Panc1 (cell line): ENCODE measurements at places on chromosomes 12 and 14.

GRCh38 chr14:34568803-34569202, 29.3 kb upstream of the EAPP start:
- no peak for DNase-seq

DNA sequence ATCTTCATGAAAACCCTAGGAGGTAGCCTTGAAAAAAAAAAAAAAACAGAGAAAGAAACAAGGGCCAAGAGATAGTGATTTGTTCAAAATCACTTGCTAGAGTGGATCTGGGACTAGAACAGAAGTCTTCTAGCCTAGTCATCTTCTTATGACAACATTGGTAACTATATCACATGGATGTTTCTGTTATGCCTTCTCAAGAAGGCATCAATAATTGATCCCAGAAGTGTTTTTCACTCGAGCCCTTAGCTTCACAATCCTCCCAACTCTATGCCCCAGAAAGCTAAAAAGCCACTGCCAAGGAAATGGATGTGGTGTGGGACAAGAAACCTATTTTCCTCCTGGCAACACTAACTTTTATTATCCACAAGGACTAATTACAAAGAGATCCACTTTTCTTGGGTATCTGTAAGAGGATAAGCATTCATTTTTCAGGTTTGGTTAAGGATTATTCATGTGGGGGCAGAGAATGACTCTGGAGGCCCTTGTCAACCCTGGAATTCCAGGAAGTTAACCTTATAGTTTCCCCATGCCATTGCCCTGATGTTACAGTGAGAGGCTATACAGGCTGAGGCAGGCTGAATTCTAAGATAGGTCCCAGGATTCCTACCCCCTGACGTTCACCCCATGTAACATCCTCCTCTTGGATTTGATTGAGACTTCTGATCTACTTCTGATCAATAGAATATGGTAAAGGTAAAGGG, 67.7 kb upstream of the CPM start:
- no peak for DNase-seq

GRCh38 chr12:98419081-98419794, 96.2 kb upstream of the TMPO start:
- DNase-seq = no peak

- DNase-seq = no peak
These were observed 28.3 kb upstream of the DIO2 start for GRCh38 chr14:80239631-80240030.

DNA sequence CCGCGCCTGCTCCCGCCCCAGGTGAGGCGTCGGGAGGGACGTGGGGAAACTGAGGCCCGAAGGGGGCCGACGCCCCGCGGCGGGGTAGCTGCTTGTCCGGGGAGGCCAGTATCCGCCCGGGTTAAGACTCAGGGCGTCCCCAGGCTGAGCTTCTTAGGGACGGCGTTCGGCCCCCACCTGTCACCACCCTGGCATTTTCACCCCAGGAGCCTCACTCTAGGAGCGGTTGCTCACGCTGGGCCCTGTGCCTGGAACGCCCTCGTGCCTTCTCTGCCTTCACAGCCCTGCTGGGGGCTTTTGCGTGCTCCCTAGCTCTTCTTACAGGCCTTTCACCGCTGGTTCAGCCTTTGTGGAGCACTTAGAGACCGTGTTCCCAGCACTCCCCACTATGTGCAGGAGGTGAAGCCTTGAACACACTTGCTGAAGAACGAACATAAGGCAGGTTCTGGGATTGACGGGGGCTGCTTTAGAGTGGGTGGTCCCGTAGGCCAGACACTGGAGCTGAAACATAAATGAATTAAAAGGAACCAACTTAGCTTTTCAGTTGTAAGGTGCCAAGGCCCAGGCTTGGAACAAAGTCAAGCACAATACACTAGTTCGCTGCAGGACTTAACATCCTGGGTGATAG, 601 bp downstream of the ZNF839 start:
- no peak for DNase-seq

DNA sequence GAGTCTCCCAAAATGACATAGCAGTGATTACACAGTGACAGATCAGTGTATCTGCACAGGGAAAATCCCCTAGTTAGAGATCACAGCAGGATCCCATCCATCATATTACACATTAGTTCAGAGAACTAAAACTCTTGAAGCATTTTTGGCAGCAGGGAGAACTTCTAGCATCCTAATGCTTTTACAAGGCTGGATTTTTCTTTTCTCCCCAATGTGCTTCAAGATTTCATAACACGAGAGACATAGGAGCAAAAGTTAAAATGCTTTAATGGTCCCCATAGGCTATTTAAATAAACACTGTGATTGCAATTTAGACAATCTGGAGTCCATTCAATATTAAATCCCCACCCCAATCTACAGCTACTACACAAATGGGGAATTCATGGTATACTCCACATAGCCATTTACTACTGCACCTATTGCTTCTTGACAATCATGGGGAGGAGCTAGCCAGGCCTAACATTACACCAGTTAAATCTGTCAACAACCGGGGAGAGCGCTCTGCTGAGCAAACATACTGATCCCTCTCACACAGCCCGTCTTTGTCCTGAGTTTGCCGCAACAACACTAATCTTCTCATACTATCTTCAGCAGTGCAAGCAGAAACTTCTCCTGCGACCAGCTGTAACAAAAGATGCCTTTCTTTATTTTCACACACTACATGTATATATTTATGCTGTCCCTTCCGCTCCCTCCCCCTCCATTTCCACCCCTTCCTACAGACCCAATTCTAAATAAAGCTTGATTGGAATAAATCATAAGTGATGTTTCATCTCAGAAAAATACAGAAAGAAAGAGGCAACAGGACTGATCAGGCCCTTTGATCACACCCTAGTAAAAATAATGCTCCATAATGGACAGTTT, 120.3 kb upstream of the SOX5 start:
- DNase-seq = no peak

GRCh38 chr14:105974902-105975301, 448.5 kb downstream of the TMEM121 start:
- no peak for DNase-seq

DNA sequence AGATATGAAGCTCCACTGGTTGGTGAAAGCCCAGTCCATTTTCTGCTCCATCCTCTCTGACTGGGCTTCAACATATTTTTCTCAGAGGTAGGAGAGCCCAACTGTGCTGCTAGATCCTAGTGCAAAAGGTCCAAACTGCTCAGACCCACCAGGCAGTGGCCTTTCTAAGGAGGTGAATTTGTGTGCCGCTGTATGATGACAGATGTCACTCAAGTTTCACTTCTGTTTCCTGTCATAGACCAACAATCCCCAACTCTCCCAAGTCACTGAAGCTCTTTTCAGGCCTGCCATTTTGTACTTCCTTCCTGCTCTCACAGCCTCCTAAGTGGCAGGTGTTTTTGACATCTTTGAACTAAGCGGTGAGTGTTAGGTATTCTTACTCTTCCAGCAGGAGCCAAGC, 16.4 kb upstream of the RNASE4 start:
- no peak for DNase-seq

GRCh38 chr14:100330007-100330344, 6.8 kb downstream of the SLC25A47 start:
- DNase-seq = no peak

GRCh38 chr14:75223664-75224154, 47.3 kb upstream of the TMED10 start:
- DNase-seq = no peak

DNA sequence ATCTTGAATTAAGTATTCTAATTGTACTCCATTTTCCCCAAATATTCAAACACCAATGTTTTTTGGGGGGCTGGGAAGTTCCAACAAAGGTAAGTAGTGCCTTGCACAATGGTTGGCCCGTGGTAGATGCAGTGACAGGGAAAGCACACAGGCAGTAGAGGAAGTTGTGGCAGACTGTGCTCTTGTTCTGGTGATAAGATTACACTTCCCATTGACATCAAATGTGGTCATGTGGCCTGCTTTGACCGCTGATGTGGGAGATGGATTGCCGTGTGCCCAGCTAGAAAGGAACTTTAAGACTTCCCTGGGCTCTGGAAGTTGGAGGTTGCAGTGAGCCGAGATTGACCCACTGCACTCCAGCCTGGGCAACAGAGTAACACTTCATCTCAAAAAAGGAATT, 223.8 kb downstream of the VRK1 start:
- DNase-seq = no peak

DNA sequence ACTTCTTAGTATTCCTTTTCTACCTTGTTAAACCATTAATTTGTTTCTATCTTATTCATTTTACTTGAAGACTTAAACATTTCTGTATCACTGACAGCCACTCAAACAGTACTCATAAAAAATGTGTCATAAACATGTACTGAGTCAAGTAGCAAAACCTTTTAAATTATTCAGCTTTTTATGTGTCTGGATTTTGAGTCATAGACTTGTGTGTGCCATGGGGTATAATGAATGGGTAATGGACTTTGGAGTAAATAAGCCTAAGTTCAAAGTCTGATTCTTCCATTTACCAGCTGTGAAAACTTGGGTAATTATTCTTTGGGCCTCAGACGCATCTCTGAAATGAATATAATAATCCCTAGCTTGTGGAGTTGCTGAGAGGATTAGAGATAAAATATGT, 199.0 kb downstream of the RAD51B start:
- DNase-seq = no peak

DNA sequence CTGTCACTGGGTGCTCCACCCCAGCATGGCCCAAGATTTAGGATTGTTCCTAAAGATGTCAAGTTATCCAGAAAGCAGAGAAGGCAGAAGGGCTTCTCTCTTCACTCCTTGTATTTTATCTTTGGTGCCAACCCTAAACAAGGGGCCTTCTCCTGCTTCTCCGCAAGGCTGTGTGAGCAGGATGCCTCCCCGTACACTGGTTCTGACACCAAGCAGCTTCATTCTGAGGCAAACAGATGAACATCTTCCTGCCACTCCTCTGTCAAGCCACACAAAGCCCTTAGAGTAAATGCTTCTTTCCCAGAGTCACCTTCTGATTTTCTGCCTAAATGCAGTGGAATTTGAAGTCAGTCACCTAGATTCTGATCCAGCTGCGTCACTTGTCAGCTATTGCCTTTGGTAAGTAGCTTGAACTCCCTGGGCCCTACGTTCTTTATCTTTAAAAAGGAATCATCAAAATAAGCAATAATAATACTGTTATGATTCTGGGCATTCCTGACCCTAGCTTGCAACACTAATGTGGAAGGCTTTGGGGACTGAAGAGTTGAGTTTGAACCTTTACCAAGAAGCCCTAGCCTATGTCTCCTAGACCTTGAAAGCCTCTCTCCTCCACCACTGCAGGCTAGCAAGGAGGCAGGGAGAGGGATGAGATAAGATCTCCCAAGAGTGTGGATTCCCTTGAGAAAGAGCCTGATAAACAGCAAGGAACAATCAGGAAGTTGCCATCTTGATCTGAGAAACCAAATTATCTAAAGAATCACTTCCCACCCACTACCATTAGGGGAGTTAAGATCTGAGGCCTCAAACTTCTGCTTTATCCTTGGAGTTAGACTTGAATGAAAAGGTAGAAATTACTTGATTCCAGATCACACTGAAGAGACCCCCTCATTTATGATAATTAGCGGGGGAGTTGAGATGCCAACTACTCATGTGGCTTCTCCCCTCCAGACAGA, 5.7 kb downstream of the KRT73 start:
- no peak for DNase-seq

DNA sequence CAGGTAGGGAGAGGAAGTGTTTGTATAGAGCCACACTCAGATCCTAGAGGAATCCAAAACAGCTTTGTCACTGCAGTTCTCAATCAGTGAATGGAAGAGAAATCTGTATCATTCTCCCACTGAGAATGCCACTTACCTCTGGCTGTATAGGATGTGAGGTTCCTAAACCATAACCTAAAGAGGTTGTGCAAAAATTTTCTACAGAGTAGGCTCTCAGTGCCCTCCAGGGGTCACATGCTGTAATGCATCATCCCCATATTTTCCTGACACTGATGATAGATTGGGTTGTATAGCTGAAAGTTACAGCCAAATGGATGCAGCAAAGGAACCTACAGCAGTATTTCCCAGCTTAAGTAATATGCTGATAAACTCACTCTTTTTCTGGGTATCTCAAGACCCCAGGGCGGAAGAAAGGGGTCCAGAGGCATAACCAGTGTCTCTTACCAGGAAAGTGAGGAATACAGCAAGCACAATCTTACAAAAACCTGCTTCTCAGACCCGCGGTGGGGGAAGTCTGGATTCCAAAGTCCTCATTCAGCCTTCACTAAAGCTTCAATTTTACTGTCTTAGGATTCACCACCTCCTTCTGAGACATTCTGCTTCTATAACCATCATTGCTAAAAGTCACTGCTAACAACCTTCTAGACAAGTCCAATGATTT, 3.8 kb downstream of the BCDIN3D start:
- DNase-seq = no peak

- no peak for DNase-seq
These were observed 226.0 kb downstream of the PCNX1 start for GRCh38 chr14:71133296-71133695.

- no peak for DNase-seq
These were observed 10.8 kb upstream of the ACTR6 start for GRCh38 chr12:100189636-100190394.

- DNase-seq = no peak
These were observed 251.7 kb upstream of the NOVA1 start for GRCh38 chr14:26849514-26849913.

DNA sequence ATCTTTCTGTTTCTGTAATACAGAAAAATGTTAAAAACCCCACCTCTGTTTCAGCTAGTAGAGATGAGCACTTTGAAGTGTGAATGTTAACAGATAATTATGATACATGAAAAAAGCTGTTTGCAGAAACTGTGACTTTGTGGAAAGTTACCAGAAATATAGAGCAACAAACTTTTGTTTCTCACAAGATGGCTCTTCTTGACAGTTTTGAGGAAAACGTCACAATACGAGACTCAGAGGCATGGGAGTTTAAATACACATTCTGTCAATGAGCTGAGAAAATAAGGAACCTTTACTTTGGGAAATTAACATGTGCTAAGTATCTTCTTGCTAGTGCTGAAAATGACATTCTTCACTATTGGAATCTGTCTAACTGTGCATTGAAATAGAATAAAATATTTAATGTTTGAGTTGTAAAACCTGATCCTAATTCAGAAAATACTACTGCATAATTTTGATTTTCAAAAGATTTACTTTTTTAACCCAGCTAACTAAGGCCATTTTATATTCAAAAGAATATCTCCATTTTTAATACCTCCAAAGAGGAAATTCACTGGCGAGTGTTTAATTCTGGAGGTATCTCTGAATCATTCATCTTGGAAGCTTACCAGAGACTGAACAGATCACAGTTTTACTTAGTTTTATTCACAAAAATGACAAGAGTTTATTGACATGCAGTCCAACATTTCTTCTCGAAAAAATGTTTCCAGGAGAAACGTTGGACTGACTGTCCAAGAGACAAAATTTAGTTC, 308.9 kb upstream of the LRFN5 start:
- DNase-seq = no peak

GRCh38 chr12:90163975-90164374, 455.3 kb upstream of the ATP2B1 start:
- no peak for DNase-seq

DNA sequence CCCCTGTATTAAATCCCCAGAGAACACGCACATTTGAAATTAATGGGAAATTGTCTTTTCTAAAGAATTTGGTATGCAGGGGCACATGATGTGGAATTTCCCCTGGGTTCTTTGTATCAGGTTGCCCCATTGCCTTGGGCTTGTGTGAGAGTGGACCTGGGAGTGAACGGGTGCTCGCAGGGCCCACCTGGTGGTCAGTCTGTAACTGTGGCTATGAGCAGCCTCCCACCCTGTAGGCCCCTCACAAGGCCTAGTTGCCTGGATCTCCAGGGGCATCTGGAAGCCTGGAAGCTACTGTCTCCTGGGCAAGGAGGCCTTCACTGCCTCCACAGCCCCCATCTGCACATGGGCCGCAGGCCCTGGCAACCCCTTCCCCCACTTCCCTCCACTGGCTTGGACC, 96.7 kb downstream of the SLC25A47 start:
- no peak for DNase-seq
